ENCODE measurements at places on chromosomes 3 and 15.

DNA sequence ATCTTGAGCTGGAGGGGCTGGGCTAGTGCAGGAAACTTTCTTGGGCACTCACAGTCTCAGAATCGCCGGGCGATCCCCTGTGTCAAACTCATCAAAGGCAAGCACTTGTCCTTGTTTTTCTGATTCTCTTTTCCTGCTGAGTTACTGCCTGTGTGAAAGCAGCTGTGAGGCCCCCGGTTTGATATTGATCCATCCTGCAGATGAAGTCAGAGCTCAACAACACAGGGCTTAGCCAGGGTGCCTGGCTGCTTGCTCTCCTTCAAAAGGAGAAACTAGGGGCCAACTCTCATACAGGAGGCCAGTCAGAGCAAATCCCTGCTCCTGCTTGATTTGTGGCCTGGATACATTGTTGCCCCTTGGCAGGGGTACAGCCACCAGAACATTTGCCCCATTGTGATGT is 22.9 kb downstream of the CLSTN2 start:
- DNase-seq, result no peak

DNA sequence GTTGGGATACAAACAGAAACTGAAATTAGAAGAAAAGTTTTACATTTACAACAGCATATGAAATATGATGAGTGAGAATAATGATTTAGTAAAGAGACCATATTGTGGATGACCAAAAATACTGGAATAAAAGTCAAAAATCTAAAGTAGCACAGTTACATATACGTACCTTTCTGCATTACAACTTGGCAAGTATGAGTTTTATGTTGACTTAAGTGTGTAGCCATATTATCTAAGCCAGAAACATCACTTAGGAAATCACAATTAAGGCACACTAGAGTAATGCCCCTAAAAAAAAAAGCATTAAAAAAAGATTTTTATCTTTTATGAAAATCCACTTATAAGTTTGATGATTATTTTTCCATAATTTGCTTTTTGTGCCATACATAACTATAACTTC is 79.1 kb downstream of the ZNF280D start:
- DNase-seq, result no peak

GRCh38 chr15:66838671-66839239 is 136.7 kb downstream of the SMAD6 start:
- no peak for DNase-seq

DNA sequence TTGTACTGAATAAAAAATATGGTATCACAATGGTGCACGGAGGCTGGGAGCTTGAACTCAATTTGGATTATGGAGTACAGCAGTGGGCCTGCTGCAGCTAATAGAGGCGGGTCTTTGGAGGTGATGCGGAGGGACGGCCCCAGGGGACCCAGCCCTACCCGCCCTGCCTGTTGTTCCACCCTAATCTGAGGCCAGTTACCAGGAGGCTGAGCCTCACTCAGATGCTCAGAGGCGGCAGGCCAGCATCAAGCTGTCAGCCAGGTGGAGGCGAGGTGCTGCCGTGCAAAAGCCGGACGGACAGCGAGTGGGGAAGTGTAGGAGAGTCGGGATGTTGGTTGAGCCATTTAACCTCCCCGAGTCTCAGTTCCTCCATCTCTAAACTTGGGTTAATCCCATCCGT is 218.5 kb upstream of the RGMA start:
- no peak for DNase-seq

- no peak for DNase-seq
These were observed 106.2 kb upstream of the MCTP2 start for GRCh38 chr15:94125156-94125555.

DNA sequence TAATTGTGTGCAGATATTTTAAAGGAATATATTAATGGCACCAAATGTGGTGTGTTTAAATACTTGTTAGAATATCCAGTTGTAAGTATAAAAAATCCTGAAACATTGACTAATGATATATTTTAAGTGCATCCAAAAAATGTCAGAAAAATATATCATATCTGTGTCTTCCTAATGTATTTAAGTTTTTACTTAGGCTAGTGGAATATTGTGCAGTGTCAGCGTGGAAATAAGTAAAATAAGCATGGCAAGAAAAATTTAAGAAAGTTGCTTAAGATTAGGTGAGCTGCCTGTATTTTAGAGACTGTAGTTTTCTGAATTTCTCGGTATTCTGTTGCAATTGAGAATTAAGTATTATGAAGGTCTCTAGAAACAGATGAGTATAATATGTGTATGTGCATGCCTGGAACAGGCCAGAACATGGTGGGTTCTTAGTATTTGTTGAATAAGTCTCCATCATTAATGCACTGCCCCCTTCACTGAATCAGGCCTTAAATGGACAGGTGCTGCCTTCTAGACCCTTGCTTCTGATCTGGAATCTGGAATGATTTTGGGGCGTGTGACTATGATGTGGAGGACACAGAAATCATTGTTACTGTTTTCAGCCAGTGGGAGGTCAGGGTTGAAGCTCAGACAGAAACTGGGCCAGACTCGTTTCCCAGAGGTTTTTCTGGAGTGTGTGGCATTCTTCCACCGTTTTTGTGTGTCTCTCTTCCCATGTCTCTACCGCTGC is 86.1 kb downstream of the TRAK1 start:
- DNase-seq, result no peak

DNA sequence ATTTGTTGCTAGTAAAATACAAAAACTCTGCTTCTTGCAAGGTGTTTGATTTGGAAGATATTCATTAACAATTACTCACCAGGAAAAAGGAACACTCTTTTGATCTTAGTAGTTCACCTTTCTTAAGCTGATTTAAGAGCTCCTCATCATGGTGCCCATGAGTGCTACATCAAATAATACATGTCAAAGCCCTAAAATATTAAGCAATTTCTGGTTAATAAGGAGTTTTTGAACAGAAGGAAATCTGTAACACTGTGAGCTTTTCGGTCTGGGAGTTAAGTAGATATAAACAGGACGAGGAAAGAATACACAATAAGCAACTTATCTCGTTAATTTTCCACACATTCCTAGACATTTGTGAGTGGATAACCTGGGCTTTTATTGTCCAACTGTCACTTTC is 83.9 kb upstream of the DCBLD2 start:
- DNase-seq, result no peak

DNA sequence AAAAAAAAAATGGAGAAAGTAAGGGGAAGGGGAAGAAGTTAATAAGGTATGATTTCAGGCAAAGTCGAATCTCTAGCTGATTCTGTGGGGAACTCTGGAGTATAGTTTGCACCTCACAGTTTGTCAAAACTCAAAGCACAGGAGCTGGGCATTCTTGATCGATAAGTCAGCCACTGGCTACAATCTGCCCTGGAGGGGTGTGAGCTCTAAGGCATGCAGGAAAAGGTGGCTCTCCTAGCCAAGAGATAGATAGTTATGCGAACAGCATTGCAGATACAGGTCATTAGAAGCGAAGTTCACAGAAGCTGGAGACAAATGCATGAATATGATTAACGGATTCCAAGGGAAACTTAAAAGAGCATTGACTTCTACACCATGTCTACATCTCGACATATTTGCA is 952.6 kb downstream of the AGBL1 start:
- no peak for DNase-seq

All from thoracic aorta (tissue), 2 donors.